Stimulated activated CD8-positive, alpha-beta memory T cell treated with anti-CD3 and anti-CD28 coated beads, Interleukin-7, amount 100 ng/mL, for 1 hour (primary cell): ENCODE measurements at places on chromosomes 3 and 15.

- no peak for DNase-seq
Observed at GRCh38 chr15:64856429-64857145, 14.9 kb downstream of the PLEKHO2 start.

GRCh38 chr15:88376574-88377174 lies 90.5 kb downstream of the MRPL46 start:
- DNase-seq, result no peak

GRCh38 chr3:110341047-110341446 lies 730.6 kb upstream of the NECTIN3 start:
- no peak for DNase-seq

DNA sequence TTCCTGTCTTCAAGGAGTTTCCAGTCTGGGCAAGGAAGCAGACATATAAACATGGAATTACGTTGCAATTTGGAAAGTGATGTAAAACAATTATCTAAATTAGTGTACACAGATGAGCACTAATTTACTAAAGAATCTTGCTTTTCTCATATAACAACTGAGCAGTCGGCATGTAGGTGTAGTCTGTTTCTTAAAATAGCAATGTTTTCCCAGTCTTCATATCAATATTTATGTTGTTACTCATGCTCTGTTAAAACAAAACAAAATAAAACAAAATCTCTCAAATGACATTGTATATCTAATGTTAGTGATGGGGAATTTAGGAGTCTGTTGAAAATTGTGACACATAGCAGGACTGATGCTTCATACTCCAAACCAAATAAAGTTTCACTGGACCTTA lies 75.6 kb downstream of the SAMMSON start:
- DNase-seq, result no peak

GRCh38 chr3:25427942-25428788 lies at the start of gene RARB:
TSS of gene RARB (plus strand) at chr3:25428263. CDS start at chr3:25428732, 469 bp downstream.
- DNase-seq, result no peak

DNA sequence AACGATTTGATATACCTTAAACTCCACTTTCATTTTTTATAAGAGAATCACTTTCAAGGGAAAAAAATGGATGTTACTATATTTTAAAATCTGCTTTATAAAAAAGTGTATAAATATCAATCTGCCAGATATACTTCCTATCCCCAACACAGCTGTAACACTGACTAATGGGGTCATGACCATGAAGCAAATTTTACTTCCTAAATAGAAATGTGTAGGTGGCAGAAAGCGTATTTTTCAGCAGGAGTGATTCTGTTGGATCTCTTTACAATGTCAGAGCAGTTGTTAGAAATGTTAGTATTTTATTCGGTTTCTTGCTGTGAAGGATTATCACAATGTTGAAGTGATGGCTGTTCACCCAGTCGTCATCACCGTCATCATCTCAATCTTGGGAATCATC lies 5.5 kb upstream of the C15orf40 start:
- no peak for DNase-seq

DNA sequence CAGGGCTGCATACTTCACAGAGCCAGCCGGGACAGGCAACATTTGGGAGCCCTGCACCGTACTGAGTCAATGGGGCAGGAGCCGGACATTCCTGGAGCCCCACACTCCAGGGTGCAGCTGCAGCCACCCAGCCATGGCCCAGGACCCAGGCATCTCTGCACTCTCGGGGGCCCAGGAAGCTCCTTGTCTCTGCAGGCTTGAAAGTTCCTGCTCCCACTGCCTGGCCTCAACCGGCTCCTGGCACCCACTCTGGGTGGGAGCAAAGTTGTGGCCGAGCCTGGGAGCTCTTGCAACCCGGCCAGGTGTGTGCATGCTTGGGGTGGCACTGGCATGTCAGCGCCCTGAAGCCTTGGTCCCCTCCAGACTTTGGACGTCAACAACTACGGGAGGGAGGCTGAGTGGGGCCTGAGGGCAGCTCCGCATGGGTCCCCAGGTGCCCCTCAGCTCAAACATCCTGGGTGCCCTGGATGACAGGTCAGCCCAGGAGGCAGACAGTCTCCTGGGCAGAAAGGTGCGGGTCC lies 833.5 kb upstream of the CADM2 start:
- DNase-seq, result no peak

DNA sequence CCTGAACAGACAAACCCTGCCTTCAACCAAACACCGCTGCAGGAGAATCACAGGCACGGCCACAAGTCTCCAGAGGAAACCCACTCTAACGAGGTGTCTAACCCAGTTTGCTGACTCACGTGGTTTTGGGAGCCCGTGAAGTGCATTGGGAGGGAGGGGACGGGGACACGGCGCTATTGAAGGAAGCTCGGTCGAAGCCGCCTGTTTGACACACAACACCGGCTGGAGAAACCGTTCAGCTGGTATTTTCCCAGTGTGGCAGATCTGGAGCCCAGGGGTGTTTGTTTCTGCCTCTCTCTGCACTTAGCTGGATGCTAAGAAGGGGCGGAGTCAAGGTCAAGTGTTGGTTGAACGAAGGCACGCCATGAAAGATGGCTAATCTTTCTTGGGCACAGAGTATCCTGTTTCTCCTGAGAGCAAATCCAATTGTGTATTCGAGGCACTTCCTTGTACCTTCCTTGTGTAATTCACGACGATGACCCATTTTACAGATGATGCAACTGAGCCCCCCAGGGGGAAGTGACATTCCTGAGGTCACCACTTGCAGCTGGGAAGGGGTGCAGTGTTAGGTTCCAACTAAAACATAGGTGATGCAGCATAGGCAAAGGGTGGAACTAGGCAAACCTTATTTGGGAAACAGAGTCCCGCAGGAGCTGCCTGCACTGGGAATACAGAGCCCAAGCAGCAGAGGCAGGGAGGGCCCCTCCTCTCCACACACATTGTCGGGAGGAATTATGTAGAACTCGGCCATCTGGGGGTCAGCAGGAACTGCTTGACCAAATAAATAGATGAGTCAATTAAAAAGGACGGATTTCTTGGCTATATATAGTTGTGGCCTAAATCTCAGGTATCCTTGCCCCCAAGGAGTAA lies 22.5 kb downstream of the SLC6A6 start:
- peak; percentile 30 for DNase-seq

GRCh38 chr3:2853651-2854050 lies 256.5 kb downstream of the IL5RA start:
- no peak for DNase-seq

DNA sequence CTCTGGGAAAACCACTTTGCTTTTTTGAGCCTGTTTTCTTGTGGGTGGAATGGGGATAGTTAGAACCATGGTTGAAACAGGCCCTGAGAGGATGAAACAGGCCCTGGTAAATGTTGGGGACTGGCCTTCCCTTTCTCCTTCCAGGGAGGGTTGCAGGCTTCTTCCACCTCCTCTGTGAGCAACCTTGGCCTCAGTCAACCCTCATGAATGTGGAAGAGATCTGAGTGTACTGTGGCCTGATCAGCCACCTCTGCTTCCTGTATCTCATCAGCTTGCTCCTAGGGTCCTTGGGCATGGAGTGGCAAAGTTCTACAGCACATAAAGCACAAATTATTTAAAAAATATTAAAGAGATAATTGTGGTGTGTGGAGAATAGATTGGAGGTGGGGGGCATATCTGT lies 17.6 kb upstream of the TRH start:
- no peak for DNase-seq

DNA sequence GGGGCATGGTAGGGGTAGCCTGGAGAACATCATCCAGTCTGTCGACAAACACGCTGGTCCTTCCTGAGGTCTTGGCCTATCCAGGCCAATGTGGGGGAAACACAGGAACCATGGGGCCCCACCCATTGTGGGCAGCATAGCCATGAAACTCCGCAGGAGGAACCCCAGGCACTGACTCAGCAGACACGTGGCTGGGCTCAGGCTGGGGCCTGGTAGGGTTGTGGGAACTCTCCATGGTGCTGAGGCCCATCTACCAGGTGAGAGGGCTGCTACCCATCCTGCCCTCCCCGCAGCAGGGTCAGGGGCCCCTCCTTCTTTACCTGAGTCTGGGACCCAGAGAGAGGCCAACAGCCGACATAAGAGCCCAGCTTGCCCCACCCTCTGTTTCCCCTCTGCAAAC lies 22.6 kb upstream of the CACNA2D2 start:
- DNase-seq, result no peak

DNA sequence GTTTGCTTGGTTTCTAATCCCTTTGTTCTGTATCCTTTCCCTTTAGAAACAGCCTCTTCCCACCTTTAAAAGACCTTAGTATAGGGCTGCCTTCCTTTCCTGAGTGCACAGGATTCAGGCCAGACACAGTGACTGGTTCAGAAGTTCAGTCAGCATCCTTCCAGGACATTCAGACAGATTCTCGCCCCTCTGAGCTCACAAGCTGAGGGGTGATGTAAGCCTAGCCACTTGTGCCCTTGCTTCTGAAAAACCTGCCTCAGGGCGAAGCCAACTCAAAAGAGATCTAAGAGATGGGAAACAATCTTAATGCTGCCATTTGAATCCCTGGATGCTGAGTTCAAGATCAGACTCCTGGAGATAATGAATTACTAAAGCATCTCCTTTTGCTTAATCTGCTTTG lies 6.7 kb upstream of the NSMCE3 start:
- no peak for DNase-seq

- no peak for DNase-seq
Observed at GRCh38 chr3:148075771-148076716, 621.7 kb upstream of the AGTR1 start.

GRCh38 chr3:52093756-52094545 lies 37.6 kb upstream of the DUSP7 start:
- no peak for DNase-seq

GRCh38 chr3:27134171-27134796 lies 234.9 kb downstream of the NEK10 start:
- peak; percentile 12 for DNase-seq

- no peak for DNase-seq
Observed at GRCh38 chr3:169058681-169059080, 604.8 kb downstream of the MECOM start.

DNA sequence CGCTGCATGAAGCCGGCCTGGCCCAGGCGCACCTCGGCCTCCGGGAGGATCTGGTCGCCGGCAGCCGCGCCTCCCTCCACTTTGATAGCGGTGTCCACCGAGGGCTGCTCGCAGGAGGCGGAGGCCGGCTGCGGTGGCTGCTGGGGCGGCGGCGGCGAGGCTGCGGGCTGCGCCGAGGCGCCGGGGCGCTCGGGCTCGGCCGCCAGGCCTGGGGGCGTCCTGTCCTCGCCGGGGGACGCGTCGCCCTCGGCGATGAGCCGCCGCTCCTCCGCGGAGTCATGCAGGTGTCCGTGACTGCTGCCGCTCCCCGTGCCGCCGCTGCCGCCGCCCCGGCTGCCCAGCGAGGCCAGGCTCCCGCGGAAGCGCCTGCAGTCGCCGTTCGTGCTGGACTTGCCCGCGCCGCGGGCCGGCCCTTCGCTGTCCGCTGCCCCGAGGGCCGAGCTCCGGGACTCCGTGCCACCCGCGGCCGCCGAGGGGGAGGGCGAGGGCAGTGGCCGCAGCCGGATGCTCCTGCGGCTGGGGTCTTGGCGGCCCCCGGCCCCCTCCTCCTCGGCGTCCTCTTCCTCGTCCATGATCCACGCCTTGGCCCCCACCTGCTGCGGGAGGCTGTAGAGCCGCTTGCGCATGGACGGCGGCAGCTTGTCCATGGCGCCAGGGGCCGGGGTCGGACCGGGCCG lies 996 bp downstream of the HCN4 start:
- DNase-seq, result no peak

DNA sequence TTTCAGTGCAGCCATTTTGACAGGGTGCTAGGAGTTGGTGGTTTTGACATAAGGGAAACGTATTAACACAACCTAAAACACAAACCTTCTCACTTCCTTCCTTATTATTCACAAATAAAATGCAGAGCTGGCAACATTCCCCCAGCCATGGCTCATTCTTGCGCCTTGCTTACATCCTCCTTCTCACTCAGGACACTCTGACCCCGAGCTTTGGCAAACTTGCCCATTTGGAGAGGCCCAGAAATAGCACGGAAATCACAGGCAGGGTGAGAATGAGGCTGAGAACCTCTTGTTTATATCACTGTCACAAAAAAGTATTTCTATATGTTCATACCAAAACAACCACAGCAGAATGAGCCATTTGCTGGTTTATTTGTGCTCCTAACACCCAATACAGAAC lies 244.3 kb downstream of the NTRK3 start:
- no peak for DNase-seq

GRCh38 chr3:14001136-14001535 lies 121.3 kb upstream of the WNT7A start:
- DNase-seq, result no peak

- no peak for DNase-seq
Observed at GRCh38 chr3:127002195-127003174, 19.6 kb downstream of the PLXNA1 start.

DNA sequence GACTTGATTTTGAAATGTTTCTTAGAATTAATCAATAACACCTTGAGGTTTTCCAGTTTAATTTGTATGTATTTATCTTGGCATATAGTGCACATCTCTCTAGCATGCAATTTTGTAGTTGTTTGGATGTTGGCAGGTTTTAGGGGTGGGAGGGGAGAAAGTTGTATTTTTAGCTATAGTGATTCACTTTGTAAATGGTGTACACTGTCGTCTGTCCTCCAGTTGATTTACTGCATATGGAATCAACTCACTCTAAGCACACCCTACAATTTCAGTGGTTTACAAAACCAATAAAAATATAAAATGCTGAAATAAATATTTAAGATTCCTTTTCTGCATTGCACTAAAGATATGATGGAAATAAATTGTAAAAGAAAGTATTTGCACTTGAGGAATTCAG lies 199.1 kb downstream of the CDIN1 start:
- DNase-seq, result no peak

- DNase-seq, result no peak
Observed at GRCh38 chr3:72697717-72698116, 150.5 kb downstream of the SHQ1 start.

DNA sequence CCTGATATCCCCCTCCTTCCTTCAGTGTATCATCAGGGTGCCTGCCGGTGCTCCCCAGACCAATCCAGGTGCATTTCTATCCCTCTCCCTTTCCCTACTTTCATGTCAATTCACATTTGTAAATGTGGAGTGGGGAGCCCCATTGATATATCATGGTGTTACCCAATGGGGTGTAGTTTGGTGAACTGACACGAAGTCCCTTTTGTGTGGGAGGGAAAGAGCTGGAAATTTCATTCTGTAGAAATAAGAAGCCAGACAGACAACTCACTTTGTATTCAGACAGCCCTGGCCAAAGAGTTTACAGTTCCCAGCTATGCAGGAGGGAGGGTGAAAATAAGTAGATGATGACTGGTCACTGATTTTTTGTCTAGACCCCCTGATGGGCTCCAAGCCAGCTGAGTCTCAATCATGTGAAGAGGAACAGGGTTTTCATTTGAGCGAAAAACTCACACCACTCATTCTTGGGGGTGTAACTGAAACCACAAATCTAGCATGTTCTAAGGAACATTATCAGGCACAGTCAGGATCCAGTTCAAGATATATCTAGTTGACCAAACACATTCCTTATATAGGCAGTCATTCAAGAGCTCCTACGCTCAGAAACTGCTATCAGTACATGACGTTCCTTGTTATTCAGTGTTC lies 58.9 kb downstream of the LMCD1 start:
- no peak for DNase-seq

DNA sequence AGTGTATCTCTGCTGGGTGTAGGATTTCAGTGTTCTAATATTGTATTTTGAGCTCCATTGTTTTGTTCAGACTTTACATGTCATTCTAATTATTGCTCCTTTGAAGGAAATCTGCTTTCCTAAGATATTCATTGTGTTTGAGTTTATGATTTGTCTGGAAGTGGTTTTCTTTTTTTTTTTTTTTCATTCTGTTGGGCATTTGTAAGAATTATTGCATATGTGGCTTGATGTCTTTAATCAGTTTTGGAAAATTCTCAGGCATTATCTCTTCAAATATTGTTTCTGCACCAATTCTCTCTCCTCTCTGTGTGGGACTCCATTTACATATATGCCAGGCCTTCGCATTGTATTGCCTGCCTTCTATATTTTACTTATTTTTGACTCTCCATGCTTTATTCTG lies 65.8 kb upstream of the RNU6-1 start:
- DNase-seq, result no peak
